ENCODE measurements at places on chromosomes 7 and 10. TPM values are rescaled to one million over a fixed set of nuclear protein-coding genes. Genes with fewer than 3 reads are reported as not detected.

The DNAJC12 gene
- total RNA-seq: 4.1 TPM

The GIMAP1 gene
- not detected for total RNA-seq

The WNT8B gene
- 3.8 TPM for total RNA-seq

DNA sequence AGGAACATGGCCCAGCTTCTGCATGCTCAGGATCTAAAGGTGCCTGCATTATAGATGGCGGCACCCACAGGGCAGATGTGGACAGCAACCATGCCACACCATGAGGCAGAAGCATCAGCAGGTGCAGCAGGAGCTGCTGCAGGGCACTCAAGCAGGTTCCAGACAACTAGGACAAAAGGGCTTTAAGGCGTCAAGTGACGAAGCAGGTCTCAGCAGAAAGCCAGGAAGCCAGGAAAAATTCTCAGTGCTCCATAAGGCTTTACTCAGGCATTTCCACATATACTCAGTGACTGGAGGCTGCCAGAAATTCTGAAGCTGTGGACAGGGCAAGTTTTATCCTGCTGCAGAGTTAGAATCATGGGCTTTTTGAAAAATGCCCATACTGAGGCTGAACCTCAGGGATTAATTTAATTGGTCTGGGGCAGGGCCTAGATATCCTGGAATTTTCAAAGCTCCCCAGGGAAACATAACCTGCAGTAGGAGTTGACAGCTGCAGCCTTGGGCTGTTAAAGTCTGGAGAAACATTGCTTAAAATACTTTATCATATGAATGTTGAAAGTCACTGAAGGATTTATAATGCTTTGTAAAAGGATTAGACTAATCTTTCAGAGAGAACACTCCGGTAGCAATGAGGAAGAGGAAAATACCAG lies 68.1 kb upstream of the RNF148 start:
- DNase-seq: no peak

GRCh38 chr7:37031571-37032257 lies 307.4 kb upstream of the AOAH start:
- DNase-seq: no peak

GRCh38 chr7:113636727-113637421 lies 281.9 kb downstream of the PPP1R3A start:
- no peak for DNase-seq

DNA sequence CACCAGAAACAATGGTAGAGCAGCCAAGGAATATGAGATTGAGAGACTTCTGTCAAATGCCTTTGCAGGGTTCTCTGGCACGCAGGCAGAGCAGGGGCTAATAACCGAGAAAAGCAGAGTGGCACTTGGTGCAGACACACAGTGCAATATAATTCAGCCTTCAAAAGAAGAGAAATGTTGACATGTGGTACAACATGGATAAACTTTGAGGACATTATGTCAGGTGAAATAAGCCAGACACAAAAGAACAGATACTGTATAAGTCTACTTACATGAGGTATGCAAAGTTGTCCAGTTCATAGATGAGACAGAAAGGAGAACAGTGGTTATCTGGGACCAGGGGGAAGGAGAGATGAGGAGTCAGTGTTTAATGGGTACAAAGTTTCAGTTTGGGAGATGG lies 41.8 kb downstream of the ITIH5 start:
- DNase-seq: no peak

DNA sequence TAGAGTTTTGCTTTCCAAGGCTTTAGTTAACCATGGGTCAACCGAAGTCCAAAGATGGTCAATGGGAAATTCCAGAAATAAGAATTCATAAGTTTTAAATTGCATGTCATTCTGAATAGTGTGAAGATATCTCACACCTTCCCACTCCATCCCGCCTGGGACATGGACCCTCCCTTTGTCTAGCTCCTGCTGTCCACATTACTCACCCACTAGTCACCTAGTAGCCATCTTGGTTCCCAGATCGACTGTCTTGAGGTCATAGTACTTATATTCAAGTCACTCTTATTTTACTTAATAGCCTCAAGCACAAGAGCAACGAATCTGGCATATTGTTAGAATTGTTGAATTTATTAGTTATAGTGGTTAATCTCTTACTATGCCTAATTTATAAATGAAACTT lies 366.6 kb downstream of the PRPF18 start:
- no peak for DNase-seq

DNA sequence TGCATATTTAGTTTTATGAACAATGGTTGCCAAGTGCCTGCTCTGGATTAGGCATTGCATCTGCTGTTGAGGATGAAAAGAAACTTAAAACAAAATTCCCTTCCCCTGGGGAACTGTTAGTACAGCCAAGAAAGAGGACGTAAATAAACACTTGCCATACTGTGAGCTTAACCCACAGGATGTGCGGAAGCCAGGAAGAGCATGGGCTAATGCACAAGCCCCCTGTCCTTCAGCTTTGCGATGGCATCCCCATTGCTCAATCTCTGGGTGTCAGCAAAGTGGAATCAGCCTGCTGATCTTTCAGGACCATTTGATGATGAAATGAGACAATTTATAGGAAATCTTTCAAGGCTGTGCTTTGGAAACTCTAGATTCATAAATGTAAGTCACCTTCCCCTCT lies 399.9 kb upstream of the IGFBP3 start:
- DNase-seq: no peak

- no peak for DNase-seq
These were observed 306.5 kb upstream of the NFE2L3 start for GRCh38 chr7:25845464-25845863.

GRCh38 chr10:126417220-126417825 lies 29.0 kb upstream of the ADAM12 start:
- DNase-seq: no peak

- no peak for DNase-seq
These were observed 437.6 kb upstream of the ZMIZ1 start for GRCh38 chr10:78630944-78631838.

Data from neural crest cell (in vitro differentiated cells).